ENCODE measurements at places on chromosomes 1 and 21.

GRCh38 chr1:106621853-106622252 is 434.6 kb upstream of the PRMT6 start:
- DNase-seq, result no peak

- no peak for DNase-seq
Measured at GRCh38 chr1:170587253-170587593, 55.3 kb downstream of the GORAB start.

- DNase-seq, result no peak
Measured at GRCh38 chr1:114011796-114012195, 32.5 kb downstream of the OLFML3 start.

DNA sequence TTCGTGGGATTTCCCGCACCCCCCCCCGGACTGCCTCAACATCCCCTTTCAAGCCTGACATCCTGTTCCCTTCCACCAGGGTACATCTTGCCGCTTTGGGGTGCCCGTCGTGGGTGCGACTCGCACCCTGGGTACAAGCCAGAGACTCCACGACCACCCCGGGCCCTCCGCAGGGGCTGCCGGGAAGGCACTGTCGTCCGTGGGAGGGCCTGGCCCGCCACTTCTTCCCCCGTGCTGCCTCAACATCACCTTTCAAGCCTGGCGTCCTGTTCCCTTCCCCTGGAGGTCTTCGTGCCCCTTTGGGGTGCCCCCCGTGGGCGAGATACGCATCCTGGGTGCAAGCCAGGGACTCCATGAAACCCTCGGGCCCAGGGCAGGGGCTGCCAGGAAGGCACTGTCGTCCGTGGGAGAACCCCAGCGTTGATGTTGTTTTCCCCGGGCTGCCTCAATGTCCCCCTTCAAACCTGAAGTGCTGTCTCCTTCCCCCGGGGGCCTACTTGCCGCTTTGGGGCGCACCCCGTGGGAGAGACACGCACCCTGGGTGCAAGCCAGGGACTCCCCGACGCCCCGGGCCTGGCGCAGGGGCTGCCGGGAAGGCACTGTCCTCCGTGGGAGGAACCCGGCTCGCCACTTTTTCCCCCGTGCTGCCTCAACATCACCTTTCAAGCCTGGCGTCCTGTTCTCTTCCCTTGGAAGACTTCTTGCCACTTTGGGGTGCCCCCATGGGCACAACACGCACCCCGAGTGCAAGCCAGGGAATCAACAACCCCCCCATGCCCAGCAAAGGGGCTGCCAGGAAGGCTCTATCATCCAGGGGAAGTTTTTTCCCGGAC is 138.6 kb downstream of the LIPI start:
- DNase-seq, result no peak

DNA sequence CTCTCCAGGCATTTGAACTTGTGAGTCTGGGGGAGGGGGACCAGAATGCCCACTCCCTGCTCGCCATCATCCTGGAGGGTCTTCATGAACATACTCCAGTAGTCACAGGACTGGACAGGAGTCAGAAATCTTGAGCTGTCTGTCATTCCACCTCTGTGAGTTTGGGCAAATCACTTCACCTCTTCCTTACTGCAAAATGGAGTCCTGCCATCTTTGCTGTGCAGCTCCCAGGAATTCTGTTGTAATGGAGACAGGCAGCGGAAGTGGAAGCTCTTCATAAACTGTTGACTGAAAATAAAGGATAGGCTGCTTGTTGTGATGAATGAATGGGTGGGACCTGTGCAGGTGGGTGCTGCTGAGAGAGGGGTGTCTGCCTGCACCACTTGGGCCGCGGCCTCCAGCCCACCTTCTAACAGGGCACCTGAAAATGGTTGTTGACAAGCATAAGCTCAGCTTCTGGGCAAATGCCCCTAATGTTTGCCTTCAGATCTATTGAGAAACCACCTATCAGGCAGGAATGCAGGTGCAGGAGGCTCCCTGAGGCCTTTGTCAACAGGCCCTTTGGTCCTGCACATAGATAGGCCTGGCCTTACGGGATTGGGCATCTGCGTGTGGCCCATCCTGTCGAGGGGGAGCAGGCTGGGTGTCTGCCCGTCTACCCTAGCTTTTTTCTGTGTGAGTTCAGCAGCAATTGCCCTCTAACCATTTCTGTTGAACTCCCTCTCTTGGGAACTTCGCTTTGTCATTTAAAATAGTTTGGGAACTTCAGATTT is 321.0 kb downstream of the RPS6KC1 start:
- DNase-seq, result no peak

GRCh38 chr1:43671626-43672330 is 21.8 kb downstream of the KDM4A start:
- DNase-seq, result no peak

DNA sequence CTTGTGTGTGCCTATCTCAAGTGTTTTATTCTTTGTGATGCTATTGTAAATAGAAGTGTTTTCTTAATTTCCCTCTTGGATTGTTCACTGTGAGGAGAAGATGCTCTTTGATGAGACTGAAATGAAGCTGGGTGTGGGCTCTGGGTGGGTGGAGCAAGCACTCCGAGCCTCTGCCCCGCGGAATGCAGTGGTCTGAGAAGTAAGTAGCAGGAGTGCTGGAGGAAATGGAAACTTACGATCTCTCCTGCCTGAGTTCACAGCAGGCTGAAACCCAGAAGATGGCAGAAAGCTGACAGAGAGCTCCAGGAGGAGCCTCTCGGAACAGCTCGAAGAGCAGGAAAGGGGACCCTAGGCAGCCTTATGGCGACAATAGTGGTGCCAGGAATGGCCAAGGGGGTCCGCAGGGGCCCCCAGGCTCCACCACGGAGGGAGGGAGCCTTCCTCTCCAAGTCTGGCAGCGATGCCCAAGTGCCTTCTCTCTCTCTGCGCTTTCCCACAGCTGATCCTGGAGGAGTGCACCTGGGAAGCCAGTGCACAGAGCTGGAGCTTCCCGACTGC is 126.8 kb upstream of the COL6A1 start:
- DNase-seq, result no peak

- DNase-seq, result no peak
Measured at GRCh38 chr1:60088620-60089155, 15.1 kb upstream of the C1orf87 start.

- DNase-seq, result no peak
Measured at GRCh38 chr1:71018791-71019190, 28.8 kb downstream of the PTGER3 start.

DNA sequence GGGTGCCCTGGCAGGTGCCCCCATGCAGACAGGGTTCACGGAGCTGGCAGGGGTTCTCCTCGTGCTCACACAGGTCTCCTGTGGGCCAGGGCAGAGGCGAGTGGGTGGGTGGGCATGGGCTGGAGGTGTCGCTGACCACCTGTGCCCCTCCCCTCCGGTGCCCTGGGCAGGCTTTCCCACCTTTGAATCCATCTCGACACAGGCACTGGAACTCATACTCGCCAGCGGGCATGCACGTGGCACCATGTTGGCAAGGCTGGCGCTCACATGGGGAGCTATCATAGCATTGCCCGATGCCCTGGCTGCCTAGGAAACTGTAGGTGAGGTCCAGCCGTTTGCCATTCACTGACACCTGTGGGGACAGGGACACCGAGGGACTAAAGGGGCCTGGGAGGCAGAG is 16.0 kb downstream of the LDLRAD2 start:
- no peak for DNase-seq

DNA sequence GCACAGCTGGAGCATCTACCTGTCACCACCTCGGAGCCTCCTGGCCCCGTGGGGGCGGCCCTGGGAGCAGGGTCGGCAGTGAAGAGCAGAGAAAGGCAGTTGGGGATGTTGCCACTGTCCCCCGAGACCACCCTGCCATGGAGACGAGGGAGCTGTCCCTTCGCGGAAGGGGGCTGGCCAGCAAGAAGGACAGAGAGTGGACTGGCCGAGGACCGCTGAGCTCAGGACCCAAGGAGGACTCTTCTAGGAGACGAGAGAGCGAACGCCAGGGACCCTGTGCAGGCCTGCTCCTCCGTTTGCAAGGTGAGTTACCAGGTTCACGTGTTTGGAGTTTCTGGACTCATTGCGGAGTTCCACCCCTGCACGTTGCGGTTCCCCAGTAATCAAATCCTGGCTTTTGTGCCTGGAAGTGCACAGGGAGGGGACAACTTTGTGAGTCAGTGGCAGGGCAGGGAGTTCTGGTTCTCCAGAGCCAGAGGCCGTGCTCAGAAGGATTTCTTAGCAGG is 5.6 kb upstream of the POFUT2 start:
- no peak for DNase-seq

DNA sequence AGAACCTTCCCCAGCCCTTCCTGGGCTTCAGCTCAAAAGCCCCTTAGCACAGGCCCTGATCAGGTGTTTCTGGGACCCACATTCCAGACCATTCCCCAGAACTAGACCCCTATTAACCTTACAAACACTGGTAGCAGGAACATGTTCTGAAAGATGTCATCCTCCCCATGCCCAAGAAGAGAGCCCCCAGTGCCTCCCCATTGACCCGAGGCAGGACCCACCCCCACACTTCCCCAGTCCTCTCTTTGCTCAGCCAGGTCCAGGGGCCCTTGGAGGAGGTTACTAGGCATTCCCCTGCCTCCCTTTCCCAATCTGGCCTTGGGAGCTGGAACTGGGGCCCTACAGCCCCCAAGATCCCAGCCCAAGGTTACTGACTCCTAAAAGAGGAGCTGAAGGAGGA is 38.9 kb upstream of the HMGB4 start:
- DNase-seq, result no peak

DNA sequence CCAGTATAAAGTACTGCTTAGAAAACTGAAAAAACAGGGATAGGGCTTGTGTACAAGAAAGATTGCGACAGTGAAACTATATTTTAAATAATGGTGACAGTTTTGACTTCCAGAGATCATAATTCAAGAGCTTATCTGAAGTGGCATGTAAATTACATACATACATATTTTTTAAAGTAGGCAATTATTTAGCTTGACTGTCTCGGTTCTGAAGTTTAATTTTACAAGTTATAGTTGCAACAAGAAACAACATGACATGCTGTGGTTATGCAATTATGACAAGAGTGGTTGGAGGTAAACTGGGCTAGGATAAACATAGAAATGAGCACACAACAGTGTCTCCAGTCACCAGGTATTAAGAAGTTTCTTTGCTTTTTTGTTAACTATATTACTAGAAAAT is 4.1 kb downstream of the C1orf21 start:
- DNase-seq, result no peak

DNA sequence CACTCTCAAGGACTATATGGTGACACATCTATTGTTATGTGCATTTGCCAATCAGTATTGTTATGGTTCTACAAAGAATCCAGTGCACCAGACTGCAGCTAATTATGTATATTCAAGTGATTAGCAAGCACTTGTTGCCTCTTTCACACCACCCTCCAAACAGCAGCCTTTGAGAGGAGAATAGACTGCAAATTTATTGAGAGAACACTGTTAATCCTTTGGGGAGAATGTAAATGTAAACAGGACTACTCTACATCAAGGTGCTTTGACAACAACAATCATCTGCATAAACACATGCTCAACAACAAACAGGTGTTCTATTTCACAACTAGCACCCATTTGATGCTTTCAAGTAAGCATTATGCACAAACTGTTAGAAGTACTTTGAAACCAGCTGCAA is 117.4 kb downstream of the AKT3 start:
- no peak for DNase-seq

GRCh38 chr1:54314696-54315095 is 91.5 kb downstream of the SSBP3 start:
- no peak for DNase-seq

- DNase-seq, result no peak
Measured at GRCh38 chr1:63898428-63899196, 124.8 kb downstream of the ROR1 start.

GRCh38 chr21:36166705-36167104 is 10.1 kb downstream of the DOP1B start:
- DNase-seq, result no peak

DNA sequence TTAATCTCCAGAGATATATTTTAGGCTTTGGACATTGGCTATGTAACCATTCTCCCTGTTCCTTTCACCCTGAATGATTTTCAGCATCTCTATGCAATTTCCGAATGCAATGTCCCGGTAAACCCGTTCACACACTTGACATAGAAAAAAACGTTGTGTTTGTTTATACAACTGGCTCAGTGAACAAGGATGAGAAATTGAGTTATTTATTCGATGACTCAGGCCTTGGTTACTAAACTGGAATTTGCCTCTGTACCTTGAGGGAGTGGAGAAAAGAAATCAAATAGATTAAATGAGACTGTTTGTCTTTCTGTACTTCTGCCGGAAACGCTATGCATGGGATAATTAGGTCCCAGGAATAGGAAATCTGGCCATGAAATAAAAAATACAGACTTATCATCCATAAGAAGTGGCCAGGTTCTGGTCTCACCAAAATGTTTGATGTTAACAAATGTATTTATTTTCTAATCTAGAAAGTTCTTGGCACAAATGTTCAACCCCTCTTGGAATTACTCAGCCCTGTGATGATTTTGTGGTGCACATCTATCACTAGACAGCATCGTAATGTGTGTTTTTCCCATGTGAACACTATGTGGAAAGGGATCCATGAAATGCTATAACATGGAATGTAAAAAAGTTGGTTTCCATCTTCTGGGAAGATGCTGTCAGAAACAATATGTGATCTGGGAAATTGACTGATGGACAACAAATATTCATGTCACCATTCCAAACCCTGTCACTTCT is 253.9 kb downstream of the DUSP10 start:
- no peak for DNase-seq

DNA sequence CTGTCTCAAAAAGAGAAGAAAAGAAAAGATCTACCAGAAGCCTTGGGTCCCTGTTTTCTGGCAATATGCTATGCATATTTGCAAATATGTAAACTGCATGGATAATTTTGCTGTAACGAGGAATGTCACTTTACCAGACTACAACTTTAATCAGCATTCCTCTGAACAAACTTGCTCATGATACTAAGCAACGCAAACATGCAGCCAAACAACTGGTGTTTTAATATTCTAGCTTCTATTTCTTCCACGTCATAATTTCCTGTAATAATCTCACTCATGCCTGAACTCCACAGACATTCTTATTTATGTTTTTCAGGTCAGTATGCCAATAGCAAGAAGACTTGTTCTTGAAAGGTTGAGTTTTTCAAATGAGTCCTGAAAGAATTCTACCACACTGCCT is 114.1 kb downstream of the SIM2 start:
- no peak for DNase-seq

GRCh38 chr1:81330521-81330920 is 470.2 kb upstream of the ADGRL2 start:
- no peak for DNase-seq

- DNase-seq, result no peak
Measured at GRCh38 chr1:33466159-33466558, 6.3 kb upstream of the ZSCAN20 start.

All from activated effector memory CD4-positive, alpha-beta T cell treated with Interleukin-2 at 50 U/mL for 16 hours (primary cell).